BJ (cell line): ENCODE measurements at places on chromosomes 2 and 18.

DNA sequence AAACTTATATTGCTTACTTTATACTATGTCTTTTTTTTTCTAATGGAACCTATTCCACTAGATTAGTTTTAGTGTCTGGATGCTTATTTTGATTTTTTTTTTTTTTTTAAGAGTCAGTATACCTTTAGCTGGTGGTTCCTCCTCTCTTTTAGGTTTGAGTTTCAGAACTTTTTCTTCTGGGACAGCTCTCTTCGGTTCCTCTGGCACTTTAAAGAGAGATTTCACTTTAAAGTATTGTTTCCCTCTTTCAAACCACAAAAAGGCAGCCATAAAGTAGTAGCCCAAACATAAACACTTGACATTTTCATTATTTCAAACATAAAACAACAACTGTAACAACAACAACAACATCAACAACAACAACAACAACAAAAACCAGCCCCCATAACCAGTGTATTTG, 123.3 kb downstream of the TTN start:
- no peak for DNase-seq

- no peak for DNase-seq
Observed at GRCh38 chr2:107430596-107431266, 396.0 kb upstream of the RGPD4 start.

DNA sequence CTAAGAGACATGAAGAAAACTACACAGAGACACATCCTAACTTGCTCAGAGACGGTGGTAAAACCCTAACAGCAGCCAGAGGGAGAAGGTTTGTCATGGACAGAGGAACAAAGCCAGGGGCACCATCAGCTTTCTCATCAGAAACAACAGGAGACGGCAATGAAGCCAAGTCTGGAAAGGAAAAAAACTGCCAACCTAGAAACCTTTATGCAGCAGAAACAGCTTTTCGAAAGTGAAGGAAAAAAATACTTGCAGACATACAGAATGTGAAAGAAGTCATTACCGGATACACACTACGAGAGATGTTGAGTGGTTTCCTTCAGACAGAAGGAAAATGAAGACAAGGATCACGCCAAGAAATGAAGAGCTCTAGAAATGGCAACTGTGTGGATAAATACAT, 55.9 kb downstream of the ANO7 start:
- no peak for DNase-seq

DNA sequence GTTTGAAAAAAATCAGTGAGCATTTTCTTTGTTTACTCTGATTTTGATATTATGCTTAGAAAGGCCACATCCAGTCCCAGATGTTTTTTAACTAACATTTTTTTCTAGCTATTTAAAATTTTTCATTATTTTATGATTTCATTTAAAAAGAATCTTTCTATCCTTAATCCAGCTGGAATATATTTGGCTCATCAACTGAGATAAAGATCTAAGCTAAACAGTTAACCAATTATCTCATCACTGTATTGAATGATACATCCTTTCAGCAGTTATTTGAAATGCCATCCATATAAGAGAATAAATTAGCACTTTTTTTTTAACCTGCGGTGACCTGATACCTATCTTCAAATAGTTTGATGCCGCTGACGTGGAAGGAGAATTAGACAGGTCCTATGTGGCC, 245.5 kb upstream of the COPS8 start:
- peak; percentile 40 for DNase-seq

DNA sequence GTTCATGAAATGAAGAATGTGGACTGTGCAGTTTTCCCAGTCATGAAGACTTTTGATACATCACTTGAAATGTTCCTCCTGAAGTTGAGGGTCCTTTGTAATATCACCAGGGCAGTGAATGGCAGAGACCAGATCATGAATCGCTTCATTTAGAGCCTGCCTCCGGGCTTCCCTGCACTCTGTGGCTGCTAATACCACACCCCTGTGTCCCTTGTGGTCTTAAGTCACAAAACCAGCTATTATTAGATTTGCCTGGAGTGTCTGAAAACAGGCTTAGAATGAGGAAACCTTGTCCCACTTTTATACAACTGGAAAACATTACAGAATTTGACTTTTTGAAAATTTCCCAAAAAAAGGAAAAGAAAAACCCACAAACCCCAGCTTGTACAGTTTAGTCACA, 147.9 kb downstream of the MGAT5 start:
- DNase-seq = no peak

GRCh38 chr2:165872101-165872791, 78.2 kb upstream of the GALNT3 start:
- DNase-seq = peak; percentile 72

DNA sequence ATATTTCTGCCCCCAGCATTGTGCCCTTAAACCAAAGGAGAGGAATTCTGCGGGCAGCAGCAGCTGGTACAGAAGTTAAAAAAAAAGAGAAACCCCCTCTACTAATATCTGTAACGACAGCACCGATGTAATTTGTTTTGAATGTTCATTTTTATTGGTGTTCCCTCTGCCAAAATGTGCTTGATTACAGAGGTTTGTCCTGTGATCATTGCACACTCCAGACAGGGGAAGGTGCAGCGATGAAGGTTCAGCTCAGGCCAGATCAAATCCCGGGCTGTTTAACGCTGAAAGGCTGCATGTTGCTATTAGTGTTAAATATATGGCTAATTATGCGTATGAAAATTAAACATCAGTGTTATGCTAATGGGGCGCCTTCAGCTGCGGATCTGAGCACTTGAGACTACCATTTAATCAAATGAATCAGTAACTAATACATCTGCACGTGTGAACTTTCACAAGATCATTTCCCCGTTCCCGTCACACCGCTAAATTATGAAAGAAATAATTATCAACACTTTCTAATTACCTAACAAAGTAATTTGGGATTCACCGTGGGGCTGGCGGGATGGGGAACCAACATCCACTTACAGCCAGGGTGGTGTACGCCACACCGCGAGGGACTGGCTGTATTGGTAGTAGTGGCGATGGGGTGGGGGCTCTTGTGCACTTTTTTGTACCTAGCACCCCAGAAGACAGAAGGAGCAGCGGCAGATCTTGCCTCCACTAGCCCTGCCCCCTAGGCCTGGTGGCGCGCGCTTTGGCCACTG, 1.5 kb upstream of the DLX1 start:
- no peak for DNase-seq

GRCh38 chr2:226475650-226476049, 324.0 kb downstream of the IRS1 start:
- DNase-seq = peak; percentile 12

DNA sequence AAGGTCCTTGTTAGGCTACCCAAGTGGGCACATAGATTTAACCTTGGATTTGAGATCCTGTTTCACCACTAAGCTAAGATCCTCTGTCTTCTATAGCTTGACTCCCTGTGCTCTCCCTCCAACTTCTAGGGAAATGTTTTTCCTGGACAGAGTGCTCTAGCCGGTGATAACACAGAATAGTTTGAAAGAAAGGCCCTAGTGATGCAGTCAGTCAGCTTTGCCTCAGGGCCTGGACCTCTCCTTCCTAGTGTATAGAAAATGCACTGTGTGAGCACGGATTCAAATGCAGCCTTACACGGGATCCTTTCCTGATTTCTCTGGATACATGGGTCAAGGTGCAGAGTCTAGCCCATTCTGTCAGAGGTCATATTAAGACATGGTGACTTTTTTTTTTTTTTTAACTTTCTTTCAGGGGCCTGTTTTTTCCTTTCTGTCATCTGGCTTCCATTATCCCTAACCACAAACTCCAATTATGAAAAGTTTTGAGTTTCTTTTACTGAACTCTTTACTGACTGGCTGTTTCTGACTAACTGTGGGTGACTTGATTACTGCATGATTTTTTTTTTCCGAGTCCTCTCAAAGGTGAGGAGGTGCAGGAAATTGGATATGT, 122.6 kb downstream of the LRP1B start:
- DNase-seq = peak; percentile 34

DNA sequence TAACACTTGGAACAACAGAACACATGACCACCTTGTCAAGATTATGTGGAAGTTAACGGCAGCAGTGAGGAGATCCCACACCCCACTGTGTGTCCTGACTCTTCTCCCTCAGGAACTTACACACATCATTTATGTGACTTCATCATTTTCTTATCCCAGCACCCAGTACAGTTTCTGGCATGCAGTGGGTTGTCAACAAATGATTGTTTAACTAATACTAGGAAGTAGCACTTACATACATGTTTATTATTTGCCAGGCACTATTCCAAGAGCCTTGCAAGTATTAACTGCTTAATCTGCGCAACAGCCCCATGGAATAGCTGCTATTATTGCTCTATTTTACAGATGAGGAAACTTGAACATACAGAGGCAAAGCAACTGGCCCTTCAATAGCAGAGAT, 391.5 kb downstream of the TXNL1 start:
- no peak for DNase-seq

GRCh38 chr2:46117994-46118393, 179.2 kb upstream of the EPAS1 start:
- DNase-seq = no peak

DNA sequence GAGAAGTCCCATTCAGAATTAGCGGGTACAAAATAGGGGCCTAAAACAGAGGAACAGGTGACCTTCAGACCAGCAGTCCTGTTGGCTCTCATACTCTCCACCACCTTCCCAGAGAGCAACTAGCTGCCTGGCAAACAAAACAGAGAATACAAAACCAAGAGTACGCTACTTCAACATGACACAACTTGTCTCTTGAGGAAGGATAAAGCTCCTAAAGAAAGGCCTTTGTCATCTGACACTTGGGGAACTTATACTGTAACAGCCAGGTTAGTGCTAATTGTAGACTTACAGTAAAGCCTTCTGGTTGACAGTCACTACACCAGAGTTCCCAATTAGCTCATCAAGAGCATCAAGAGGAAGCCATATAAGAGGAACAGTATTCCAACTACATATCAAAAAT, 282.1 kb upstream of the NT5C1B start:
- DNase-seq = no peak

GRCh38 chr2:15058015-15058720, 425.7 kb downstream of the LRATD1 start:
- no peak for DNase-seq

- DNase-seq = no peak
Observed at GRCh38 chr2:9052821-9053533, 49.5 kb upstream of the MBOAT2 start.

GRCh38 chr18:45014047-45014501, 333.4 kb downstream of the SETBP1 start:
- peak; percentile 41 for DNase-seq

DNA sequence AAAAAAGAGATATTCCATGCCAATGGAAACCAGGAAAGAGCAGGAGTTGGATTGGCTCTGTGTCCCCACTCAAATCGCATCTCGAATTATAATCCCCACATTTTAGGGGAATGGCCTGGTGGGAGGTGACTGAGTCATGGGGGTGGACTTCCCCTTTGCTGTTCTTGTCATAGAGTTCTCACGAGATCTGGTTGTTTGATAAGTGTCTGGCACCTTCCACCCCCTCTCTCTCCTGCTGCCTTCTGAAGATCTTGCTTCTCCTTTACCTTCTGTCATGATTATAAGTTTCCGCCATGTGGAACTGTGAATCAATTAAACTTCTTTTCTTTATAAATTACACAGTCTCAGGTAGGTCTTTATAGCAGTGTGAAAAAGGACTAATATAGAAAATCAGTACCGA, 355.6 kb downstream of the NBAS start:
- DNase-seq = no peak

DNA sequence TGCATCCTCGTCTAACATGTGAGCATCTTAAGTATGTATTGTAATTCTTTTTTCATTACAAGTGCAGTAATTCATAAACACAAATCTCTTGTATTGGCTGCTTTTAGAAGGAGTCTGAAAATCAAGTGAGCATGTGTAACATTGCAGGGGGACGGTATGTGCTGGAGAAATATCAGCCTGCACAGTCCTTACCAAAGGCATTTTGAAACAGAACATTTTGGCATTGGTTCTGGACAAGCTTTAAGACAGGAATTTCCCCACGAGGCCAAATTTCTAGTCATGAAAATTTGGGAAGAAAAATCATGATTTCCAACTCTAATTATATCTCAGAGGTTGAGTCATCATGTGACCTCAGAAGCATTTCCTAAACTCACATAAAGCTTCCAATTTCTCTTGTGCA, 24.7 kb upstream of the NRP2 start:
- peak; percentile 74 for DNase-seq

- DNase-seq = no peak
Observed at GRCh38 chr2:117985092-117985491, 28.8 kb downstream of the CCDC93 start.

DNA sequence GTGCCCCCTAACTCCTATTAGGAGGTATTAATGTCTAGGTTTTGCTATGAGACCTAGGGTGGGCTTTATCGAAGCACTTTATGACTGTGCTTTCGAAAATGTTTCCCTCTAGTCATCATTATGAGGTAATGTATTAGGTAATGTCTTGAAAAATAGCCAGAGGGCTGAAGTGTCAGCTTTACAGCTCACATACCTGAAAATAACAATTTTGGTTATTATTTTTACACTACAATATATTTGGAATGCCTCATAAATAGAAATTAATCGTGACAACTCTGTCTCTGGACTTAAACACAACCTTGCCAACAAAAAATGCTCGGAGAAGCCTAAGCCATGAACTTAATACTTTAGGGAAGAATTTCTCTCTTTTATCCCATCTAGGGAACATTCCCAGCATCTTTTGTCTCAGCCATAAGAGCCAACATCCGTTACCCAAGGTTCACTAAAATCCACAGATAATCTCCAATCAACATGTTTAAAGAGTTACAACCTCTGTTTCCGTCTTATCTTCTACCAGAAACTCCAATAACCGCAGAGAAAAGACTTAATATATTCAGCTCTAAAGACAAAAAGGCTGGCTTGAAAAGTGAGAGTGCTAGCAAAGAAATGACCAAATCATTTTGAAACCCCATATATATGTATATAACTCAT, 130.9 kb upstream of the RND3 start:
- no peak for DNase-seq

- DNase-seq = no peak
Observed at GRCh38 chr2:11393711-11394236, 49.3 kb upstream of the ROCK2 start.

DNA sequence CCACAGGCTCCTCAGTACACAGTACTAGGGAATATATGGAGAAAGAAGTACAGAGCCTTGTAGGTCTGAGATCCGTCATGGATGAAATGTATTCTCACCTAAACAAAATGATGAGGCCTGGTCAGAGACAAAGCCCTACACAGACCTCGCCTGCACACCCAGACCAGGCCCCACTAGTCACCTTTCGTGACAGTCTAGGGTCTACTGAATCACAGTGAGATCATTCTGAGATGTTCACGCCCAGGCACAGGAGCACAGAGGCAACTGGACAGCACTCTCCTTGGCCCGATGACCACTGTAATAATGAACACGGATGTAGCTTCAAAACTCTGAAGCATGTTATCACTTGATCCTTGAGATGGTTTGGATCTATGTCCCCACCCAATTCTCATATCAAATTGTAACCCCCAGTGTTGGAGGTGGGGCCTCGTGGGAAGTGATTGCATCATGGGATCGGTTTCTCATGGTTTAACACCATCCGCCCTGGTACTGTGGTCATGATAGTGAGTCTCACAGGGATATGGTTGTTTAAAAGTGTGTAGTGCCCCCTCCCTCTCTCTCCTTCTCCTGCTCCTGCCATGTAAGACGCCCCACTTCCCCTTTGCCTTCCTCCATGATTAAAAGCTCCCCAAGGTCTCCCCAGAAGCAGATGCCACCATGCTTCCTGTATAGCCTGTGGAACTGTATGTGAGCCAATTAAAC, 15.1 kb downstream of the DOCK10 start:
- no peak for DNase-seq
